Eye (tissue), 1 donor: ENCODE measurements at places on chromosomes 1 and 21.

DNA sequence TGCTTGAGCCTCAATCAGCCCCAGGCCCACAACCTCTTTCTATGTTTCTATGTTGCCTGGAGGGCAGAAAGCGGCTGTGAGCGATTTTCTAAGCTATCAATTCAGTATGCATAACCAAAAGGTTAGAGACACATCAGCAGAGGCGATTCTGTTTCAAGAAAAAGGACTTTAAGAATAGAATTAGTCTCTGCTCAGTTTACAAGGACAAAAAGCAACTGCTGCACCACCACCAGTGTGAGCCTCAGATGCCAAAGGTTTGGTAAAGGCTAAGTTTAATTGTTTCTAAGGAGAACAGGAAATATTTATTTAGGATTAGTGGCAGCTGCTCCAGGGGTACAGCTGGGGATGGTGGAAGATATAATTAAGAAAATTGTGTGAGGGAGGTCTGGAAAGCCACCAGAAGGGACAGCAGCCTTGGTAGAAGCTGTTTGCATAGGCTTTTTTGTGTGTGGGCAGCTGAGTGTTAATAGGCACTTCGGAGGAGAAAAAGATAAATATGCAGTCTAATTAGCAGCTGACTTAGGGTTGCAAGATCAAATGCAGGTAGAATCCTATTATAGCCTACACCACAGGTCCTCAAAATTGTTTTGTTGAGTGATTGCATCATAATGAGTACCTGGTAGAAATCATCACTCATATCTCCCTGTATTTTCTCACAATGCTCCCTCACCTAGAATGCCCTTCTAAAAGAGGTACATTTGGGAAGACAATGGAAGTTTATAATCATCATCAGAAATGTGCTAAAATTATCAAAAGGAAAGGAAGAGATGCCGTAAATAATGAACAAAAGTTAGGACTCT lies 35.8 kb downstream of the ZC3H11B start:
- DNase-seq: peak; percentile 48

DNA sequence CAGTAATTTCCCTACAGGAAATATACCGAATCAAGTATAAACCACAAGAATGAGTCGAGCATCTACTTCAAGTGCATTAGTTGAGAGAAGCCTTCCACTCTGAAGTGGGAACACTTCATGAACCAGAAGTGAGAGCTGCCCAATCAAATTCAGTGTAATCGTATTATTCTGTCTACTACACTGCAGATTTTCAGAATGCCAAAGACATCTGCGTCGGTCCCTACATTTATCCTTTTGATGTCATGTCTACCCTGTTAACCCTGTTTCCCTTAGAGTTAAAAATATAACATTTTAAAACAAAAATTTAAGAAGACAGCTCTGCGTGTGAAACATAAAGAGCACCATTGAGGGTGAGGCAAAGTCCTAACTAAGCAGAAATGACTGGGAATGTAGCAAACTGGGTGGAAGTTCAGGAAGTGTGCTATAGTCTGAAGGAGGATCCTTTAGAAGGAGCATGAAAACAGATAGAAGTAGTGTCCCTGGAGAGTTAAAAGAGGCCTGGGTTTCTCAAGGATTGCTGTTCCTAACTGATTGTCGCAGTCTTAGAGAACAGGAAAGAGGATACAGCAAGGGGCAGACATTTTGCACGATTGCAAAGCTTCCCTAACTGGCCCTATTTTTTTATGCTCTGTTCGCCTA lies 291.2 kb downstream of the PTPRC start:
- peak; percentile 61 for DNase-seq

DNA sequence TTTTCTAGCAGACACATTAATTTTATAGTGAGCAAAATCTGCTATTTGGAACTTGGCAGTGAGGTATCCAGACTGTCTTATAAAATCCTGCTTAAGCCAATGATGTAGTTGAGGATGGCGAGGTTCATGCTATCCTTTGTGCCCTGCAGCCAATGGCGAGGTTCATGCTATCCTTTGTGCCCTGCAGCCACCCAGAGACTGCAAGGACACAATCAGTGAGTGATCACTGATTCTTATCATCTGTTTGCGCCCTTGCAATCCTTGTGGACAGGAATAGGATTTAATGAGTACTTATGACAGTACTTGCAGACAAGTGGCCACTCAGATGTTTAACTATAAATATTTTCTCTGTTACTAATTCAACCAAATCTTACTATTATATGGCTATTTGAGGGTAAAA lies 112.6 kb downstream of the EIF4G3 start:
- DNase-seq: no peak

DNA sequence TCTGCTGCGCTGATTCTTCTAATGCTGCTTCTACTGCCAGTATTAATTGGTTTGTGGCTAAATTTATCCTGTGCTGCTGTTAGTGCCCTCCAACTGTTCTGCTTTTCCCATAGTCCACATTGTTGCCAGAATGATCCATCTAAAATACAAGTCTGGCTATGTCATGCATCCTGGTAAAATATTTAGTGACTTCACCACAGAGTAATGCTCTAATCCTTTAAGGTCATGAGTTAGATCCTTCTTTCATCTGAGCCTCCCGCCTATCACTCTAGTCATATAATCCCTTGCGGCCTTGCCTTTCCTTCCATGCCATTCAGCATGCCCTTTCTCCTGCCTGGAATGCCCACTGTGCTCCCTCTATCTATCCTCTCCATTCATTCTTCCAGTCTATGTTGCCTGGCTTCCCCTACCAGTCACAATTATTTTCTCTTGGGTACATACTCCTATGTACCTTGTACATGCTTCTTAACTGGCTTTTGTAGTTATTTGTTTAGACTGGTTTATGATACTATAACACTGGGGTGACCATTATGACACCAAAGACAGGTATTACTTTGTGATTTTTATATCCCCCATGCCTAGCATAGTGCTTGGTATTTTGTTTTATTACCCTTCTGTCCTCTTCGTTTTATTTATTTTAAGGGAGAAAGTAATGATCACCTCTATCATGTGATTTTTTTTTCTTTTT lies 144.0 kb downstream of the MAGI3 start:
- DNase-seq: peak; percentile 31

- no peak for DNase-seq
These were observed 91.4 kb downstream of the HMCN1 start for GRCh38 chr1:185825556-185825955.

DNA sequence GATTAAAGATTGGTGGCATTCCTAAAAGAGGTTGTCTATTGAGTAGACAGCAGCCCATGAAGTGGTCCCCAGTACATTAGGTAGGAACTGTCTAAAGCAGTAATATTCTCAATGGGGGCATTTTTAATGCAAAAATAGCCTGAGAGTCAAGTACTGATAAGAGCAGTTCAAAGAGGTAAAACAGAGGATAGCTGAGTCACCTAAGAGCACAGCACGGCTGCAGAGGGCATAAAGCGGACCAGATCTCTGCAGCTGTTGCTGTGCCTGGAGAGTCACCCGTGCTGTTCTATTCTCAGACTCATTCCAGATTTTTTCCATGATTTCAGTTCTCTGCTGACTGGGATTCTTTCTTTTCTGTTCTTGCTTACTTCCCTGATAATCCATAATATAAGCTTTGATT lies 313.2 kb downstream of the OLFM3 start:
- DNase-seq: no peak

DNA sequence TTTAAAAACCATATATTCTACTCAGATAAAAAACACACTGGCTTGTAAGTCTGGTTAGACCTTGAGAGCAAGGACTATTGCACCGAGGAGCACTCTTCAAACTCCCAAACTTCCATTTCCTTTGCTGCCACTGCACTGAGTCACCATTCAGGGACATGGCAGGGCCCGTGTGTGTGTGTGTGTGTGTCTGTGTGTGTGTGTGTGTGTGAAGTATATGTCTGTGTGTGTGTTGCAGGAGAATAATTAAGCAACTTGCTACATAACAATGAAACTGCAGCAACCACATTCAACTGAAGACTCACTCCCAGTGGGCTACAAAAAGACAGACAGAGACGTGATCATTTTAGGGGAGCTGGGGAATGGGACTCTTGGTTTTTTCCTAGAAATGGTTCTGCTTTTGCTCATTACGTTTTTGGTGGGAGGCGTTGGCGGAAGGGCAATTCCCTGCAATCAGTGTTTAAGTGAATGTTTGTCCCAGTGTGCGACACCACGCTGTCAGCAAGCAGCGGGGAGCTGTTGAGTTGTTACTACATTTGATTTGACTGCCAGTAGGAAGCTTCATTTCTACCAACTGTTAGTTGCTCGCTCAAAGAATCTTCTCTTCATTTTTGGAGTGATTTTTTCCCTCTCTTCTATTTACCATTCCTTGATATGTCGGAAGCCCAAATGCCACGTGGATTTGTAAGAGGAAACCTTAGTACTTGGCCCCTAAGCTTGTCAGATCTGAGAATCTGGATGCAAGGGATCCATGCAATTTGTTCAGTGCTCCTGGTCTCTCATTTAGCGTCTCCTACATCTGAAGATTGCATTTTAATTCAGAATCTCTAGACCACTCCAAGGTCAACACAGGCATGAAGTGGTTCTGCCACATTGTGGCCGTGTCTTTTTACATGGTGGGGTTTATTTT lies 36.1 kb downstream of the ESRRG start:
- peak; percentile 50 for DNase-seq

GRCh38 chr1:24147816-24148215 lies 4.9 kb upstream of the IL22RA1 start:
- no peak for DNase-seq

DNA sequence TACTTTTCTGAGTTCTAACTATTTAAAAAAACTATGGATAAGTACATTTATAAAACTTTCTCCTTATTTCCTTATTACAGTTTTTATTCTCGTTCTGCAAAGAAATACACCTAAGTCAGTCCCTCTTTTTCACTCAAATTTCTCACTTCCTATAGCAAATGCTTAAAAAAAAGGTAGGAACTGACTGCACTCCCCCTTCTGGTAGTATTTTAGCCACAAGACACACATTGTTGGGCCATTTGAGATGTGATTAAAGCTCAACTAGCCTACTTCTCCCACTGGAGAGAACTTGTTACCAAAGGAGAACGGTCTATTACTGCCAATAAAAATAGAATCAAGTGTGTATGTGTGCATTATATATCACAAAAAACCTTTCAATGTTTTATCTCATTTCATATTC lies 521.9 kb upstream of the PRMT6 start:
- DNase-seq: no peak

- no peak for DNase-seq
These were observed 638.0 kb downstream of the KCNT2 start for GRCh38 chr1:195970209-195970608.

- peak; percentile 38 for DNase-seq
These were observed 676 bp upstream of the PADI2 start for GRCh38 chr1:17119773-17120480.

DNA sequence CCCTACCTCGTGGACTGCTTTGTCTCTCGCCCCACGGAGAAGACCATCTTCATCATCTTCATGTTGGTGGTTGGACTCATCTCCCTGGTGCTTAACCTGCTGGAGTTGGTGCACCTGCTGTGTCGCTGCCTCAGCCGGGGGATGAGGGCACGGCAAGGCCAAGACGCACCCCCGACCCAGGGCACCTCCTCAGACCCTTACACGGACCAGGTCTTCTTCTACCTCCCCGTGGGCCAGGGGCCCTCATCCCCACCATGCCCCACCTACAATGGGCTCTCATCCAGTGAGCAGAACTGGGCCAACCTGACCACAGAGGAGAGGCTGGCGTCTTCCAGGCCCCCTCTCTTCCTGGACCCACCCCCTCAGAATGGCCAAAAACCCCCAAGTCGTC lies 2.0 kb downstream of the GJA4 start:
- DNase-seq: no peak

DNA sequence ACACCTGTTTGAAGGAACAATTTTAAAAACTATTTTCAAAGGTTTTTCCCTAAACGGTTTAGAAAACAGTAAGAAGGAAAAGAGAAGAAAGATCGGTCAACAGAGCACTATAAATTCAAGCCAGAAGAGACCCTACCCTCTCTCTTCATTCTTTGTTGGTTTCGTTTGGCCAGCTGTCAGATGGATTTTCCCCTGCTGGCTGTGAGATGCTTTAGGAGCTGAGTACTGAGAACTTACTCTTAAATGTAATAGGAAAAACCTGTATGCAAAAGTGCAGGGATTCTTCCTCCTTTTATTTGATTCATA lies 1.3 kb upstream of the TXNIP start:
- DNase-seq: peak; percentile 47

DNA sequence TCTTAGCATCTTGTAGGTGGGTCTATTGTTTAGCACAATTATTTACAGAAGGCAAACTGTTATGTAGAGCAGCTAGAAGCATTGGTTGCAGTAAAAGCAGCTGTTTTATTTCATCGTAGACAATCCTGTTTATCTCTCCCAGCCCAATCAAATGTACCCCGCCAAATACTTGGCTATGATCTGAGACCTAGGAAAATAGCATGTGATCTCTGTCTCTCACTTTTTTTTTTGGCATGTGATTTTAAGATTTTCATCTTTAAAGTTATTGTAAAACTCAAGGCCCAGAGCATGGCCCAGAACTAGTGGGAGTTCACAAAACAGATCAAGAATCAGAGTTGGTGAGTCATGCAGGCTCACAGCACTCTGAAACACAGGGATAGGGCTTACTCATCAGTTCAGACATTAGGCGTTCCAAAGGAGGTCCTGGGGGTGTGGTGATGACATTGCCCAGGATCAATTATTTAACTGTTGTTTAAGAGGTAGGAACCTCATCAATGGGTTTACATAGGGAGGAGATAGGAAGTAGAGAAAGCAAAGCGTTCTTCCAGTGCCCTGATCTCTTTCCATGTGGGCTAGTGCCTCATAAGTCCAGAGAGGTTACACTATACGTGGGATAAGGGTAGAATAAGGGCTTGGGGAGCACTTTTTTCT lies 40.2 kb downstream of the TBX19 start:
- DNase-seq: no peak

- no peak for DNase-seq
These were observed 463.2 kb upstream of the RUNX1 start for GRCh38 chr21:35512346-35512745.

DNA sequence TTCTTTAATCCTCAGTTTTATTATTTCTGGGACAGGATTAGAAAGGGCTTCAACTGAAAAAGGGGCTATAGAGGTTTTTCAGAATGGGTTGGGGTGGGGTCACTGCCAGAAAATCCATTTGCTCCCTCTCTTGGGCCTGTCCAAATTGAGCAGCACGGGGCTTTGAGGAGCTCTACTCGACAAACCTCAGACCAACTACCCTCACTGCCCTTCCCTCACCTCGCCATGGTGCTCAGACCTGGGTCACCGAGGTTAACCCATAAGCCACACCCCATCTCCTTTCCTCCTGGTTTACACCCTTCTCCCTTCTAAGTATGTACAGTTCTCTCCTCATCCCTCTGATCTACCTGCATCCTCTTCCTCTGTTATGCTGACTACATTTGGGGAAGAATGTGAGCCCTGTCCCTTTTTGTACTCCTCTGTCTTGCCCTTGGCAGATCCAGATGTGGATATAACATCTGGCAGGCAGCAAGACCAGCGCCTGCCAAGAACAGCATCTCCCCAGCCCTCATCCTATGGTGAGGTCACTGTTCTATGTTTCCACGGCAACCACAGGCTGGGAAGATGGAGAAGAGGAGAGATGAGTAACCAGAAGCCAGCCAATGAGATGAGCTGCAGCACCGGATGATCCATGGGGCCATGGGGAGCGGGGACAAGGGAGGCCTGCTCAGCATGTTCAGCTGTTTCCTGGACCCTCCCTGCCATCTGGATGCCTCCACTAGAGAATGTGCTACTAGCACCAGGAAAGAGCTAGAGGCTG lies 3.7 kb upstream of the FABP3 start:
- peak; percentile 92 for DNase-seq
